ENCODE measurements at places on chromosomes 5 and 9.

- no peak for DNase-seq
These were observed 95.5 kb upstream of the TAF11L2 start for GRCh38 chr5:17402289-17403121.

- no peak for DNase-seq
These were observed 96.2 kb downstream of the CCDC192 start for GRCh38 chr5:127799293-127799905.

- DNase-seq = no peak
These were observed 82.6 kb upstream of the COL5A1 start for GRCh38 chr9:134559013-134559412.

DNA sequence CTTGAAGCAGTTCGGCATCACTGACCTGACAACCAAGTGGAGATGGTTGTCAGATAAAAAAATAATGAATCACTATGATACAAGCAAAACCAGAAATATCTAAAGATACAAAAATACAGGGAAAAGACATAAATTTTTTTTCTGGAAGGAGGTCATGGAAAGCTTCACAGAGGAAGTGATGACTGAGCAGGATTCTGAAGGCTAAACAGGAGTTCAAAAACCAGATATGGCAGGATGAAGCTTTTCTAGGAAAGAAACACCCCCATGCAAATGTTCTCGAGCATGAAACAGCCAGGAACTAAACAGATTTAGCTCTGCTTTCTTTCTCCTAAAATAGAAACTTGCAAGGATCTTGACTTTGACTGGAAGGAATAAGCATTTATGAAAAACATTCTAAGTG lies 60.7 kb upstream of the IFNE start:
- DNase-seq = no peak

- no peak for DNase-seq
These were observed 211.6 kb downstream of the SLIT3 start for GRCh38 chr5:169089343-169089742.

GRCh38 chr5:65382582-65382981 lies 99.1 kb downstream of the ADAMTS6 start:
- DNase-seq = no peak

GRCh38 chr5:119745976-119746375 lies 116.6 kb downstream of the FAM170A start:
- DNase-seq = no peak

GRCh38 chr5:131536211-131536826 lies 98.7 kb downstream of the RAPGEF6 start:
- peak; percentile 92 for DNase-seq

DNA sequence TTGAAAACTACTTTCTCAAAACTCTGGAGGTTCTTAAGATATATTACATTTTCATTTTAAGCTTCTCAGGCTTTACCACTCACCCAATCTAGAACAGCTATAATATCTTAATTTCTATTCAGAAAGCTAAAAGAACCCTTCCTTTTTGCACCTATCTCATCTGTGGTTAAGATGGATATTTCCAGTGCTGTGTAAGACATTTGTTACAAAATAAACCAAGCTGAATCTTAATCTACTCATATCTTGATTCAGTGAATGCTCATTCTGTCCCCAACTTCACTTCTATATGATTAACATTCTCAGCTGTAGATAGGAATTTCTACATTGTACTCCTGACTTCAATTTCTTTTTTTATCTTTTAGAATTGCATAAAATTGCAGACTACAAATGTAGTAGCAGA lies 15.0 kb downstream of the ABHD17B start:
- DNase-seq = no peak

DNA sequence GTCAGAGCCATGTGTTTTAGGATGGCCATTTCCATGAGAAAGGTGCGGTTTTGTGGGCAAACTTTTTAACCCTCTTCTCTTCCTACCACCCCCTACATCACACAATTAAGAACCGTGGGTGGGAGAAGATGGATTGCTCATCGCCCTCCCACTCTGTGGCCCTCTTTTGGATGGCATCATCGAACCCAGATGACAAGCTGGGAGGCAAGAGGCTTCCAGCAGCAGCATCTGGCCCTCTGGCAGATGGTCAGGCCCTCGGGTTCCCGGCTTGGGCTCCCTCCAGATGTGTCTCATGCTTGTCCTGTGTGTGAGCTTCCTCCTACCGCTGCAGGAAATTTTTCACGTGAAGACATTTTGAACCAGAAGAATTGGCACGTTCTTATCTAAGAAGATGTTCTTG lies 199.9 kb downstream of the EBF1 start:
- no peak for DNase-seq

DNA sequence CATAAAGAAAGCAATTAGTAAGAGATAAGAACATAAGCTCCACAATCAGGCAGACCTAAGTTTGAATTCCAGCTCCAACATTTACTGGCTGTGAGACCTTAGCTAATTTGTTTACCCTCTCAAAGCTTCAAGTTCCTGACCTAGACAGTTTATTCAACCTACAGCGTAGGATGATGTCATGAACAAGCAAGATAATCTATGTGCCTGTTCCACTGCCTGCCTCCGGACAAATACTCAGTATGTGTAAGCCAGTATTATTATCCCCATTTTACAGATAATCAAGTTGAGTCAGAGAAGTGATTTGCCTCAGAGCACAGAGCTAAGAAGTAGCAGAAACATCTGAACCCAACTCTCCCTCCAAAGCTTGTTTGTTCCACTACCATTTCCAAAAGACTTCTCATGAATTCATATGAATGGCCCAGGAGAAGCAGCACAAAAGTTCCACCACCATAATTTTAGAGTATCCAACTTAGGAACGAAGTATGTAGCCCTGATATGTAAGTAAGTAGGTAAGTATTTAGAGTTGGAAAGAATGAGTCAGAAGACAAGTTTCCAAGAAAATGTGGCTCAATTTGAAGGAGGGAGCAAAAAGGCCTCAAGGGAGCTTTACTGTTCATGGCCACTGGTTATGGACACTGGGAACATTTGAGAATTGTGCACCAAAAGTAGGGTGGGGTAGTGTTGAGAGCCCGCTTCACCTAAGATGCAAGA lies 398.2 kb downstream of the NFIB start:
- DNase-seq = no peak
